ENCODE measurements at places on chromosomes 4 and X.

- DNase-seq: no peak
These were observed 837 bp downstream of the CITED1 start for GRCh38 chrX:72304877-72305276.

GRCh38 chr4:159159611-159160010 lies 56.7 kb downstream of the RAPGEF2 start:
- no peak for DNase-seq

DNA sequence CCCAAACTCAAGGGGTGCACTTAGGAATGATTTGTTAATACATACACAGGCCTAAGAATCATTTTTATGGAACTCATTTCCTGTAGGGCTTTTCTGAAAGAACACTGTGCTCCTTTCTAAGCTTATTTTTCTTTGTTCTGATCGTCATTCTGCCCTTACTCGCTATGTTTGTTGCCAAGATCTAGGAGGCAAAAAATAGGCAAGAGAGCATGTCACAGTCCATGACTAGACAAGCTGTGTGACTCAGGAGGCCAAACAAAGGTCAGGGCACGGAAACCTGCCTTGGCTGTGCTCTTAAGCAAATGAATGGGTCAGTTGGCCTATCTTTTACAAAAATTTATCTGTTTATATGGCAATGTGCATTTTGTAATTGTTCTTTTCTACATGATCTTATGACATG lies 42.5 kb upstream of the C1GALT1C1 start:
- no peak for DNase-seq

- no peak for DNase-seq
These were observed 228.6 kb upstream of the TACR3 start for GRCh38 chr4:103948244-103949018.

- DNase-seq: no peak
These were observed 56.2 kb downstream of the APOO start for GRCh38 chrX:23851544-23851943.

DNA sequence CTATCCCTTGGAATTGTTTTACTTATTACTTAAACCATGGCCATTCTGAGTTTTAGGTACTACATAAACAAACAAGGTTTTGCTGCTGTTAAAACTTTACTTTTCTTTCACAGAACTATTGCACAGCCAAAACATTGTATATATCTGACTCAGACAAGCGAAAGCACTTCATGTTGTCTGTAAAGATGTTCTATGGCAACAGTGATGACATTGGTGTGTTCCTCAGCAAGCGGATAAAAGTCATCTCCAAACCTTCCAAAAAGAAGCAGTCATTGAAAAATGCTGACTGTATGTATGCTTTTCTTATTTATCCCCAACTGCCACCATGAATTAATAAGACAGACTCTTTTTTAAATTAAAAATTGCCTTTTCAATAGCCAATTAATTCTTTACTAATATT lies 69.8 kb downstream of the CCKAR start:
- DNase-seq: no peak

GRCh38 chr4:183142571-183143550 lies 43.8 kb downstream of the WWC2 start:
- no peak for DNase-seq

DNA sequence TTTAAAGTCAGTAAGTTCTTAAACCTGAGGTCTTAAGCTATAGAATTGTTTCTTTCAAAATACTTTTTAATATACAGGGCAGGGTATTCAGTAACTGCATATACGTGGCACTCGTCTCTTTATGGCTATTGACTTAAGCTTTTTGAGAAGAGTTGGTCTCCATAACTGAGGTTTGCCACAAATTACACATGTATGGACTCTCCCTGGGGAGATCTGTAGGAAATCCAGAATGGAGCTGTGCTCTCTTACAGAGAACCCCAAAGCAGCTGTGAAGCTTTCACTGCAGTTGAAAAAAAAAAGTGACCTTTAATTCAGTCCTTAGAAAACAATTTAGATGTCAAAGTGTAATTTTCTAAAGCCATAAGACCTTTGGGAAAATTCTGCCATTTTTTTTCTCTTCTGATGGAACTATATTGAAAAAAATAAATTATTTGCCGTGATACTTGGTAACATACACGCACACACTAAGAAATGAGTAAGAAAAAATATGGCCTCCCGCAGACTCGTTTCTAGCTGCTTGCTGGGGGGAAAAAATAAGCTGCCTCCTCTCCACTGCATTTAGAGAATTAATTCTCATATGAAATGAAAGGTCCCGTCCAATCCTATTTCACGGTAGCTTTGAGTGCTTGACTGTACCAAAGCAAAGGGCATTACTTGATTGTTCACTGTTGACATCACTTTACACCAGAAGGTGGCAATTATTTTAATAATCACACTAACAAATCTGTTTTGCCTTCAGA lies 159.4 kb upstream of the TENM3 start:
- no peak for DNase-seq

- DNase-seq: no peak
These were observed 53.5 kb upstream of the SPANXN3 start for GRCh38 chrX:143570782-143571181.

GRCh38 chr4:69524706-69525105 lies 29.0 kb upstream of the UGT2B4 start:
- no peak for DNase-seq

Measured in stimulated activated CD4-positive, alpha-beta T cell treated with anti-CD3 and anti-CD28 coated beads, Interleukin-15, amount 100 ng/mL, for 1 hour (primary cell).